ENCODE measurements at places on chromosomes 13 and 19. TPM values are rescaled to one million over a fixed set of nuclear protein-coding genes. Genes with fewer than 3 reads are reported as not detected.

SYCN gene
- total RNA-seq, result not detected

UBE2L5 gene
- not detected for total RNA-seq

CYP4F8 gene
- total RNA-seq, result not detected

ZNF556 gene
- total RNA-seq, result not detected

HSPB6 gene
- 713 TPM for total RNA-seq

KCNN1 gene
- not detected for total RNA-seq

POU2F2 gene
- 0.08 TPM for total RNA-seq

RANBP3 gene
- 41.4 TPM for total RNA-seq

DNA sequence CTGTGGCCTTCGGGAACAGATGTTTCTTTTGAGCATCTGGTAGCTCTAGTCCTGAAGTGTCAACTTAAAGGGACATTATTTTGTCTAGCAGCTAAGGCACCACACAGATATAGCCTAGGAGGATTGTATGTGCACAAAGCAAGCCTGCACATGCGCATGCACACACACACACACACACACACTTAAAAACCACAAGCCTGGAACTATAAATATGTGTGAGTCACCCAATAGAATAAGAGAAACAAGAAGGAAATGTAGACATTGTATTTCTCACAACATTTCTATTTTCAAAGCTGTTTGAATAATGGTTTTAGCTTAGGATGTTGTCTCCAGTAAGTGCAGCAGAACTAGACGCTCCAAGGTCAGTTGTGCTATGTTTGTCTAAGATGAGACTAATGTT lies 516.5 kb downstream of the SUCLA2 start:
- DNase-seq, result peak; percentile 60

- no peak for DNase-seq
These were observed 4.0 kb downstream of the POSTN start for GRCh38 chr13:37594550-37594949.

- DNase-seq, result peak; percentile 45
These were observed 43.1 kb downstream of the RFXAP start for GRCh38 chr13:36862002-36862685.

- DNase-seq, result peak; percentile 85
These were observed 11.6 kb upstream of the OR1M1 start for GRCh38 chr19:9075064-9075949.

DNA sequence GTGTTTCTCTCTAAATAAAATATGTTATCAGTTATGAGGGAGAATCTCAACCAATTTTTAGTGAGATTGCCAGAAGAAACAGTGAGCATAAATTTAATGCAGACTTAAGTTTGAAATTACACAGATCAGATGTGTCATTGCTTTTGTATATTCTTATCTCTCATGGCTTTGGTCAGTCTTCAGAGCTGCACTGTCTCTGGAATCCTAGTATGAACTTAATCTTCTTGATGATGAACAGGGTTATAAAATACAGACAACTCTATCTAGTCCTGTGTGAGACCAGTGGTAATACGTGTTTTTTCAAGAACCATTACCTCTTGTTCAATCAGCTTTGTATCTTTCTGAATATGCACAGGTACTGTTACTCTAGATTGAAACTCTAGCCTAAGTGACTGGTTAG lies 528.0 kb downstream of the DACH1 start:
- no peak for DNase-seq

DNA sequence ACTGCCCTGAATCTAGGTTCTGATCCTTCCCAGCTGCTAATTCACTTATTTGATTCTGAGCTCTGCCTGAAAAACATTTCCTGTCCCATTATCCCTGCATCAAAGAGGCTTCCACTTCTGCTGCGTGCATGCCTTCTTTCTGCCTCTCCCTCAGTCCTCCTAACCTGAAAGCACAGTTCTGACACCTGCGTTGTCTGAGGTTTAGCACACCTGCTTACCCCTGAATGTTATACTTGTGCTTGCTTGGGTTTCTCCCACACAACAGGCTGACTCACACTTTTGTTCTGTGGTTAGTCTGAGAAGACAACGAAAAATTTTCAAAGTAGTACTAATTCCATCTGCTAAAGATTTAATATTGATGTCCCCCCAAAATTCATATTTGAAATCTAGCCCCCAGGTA lies 3.1 kb upstream of the SOHLH2 start:
- DNase-seq, result no peak

GRCh38 chr13:42474954-42475353 lies 99.0 kb upstream of the TNFSF11 start:
- peak; percentile 39 for DNase-seq

- no peak for DNase-seq
These were observed 47.5 kb downstream of the CDADC1 start for GRCh38 chr13:49295244-49295643.

DNA sequence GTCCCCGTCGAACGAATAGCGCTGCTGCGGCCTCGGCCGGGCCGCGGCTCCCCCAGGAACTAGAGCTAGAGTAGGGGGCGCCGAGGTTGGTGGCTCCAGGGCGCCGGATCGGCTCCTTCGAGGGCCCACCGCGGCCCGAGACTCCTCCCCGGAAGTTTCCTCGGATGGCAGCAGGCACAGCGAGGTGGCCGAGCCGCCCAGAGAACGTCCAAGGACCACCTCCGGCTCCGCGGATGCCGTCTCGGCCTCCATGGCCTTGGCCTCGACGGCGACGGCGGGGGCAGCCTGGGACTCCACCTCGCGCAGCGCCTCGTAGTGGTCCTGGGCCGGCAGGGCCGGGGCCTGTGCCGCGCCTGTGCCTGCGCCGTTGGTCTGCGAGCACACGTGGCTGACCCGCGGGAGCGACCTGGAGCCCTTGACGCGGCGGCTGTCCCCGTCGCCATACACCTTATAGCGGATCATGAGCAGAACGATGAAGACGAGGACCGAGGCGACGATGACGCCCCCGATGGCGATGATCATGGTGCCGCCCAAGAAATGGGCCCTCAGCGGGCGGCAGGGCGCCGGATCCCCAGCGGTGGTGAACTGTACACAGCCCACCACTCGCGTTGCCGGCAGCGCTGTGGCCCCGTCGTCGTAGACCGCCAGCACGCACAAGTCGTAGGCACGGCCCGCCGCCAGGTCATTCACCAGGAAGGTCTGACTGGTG lies 11.8 kb downstream of the IFNL1 start:
- no peak for DNase-seq

DNA sequence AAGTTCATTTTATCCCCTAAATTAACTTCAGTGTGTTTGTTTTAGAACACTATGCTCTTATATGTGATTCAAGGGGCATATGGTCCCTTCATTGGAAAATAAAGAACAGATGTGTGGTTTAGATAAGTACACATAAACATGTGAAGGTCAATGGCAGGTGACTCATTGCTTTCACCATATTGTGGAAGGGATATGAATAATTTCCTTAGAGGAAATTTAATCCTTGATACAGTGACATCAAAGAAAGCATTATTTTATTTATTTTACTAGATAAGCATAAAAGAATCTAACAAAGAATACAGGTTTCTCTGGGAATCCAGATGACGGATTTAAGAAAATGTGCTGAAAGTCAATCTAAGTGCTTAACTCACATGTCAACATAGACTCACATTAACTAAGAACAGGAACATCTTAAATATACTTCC lies 373.5 kb downstream of the KCTD12 start:
- peak; percentile 95 for DNase-seq

DNA sequence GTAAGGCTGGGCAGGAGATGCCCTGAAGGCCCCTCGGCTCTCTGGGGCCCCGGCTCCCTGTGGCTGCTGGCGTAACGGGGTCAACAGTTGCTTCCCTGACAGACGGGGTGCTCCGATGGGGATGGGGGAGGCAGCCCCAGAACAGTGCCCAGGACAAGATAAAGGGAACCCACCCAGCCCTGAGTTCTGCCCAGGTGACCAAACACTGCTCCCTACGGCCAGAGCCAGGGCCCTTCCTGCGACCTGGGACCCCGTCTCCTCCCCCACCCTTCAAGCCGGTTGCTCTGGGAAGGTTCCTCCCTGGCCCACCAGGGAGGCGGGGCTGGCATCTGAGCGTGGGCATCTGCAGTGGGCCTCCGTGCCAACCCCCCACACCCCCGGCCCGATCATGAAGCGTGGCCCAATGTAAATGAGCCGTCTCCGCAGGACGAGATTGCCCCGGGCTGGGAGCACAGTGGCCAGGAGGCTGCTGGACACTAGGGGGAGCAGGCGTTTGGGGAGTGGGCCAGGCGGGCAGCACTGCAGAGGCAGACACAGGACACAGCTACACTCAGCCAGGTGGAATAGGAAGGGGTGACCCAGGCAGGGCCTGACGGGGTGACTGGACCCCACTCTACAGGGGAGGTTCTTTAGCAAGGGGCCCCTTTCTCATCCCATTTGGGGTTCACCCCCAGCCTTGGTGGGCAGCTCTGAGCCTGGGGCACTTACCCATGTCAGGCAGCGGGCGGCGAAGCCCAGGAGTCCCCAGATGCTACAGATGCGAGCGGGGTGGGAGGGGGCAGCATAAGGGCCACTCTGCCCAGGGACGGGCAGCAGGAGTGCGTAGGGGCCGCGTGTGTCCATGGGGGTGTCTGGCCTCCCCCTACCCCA lies 1.2 kb upstream of the NKPD1 start:
- peak; percentile 26 for DNase-seq

DNA sequence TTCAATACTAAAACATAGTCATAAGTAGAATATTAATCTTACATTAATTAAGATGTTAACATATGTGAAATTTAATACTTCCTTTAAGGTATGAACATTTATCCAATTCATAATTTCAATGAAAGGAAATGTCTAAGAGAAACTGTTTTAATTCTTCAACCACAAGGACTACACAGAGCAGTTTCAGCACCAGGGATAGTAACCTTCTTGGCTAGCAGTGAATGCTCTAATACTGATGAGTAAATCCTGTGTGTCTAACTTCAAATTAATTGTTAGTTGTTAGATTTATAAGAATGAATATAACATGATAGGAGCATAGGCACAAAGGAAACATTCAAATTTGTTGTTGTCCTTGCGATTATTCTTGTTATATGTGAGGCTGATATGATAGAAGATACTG lies 15.6 kb upstream of the NBEA start:
- peak; percentile 47 for DNase-seq

- no peak for DNase-seq
These were observed 32.2 kb upstream of the TEX29 start for GRCh38 chr13:111288276-111288675.

DNA sequence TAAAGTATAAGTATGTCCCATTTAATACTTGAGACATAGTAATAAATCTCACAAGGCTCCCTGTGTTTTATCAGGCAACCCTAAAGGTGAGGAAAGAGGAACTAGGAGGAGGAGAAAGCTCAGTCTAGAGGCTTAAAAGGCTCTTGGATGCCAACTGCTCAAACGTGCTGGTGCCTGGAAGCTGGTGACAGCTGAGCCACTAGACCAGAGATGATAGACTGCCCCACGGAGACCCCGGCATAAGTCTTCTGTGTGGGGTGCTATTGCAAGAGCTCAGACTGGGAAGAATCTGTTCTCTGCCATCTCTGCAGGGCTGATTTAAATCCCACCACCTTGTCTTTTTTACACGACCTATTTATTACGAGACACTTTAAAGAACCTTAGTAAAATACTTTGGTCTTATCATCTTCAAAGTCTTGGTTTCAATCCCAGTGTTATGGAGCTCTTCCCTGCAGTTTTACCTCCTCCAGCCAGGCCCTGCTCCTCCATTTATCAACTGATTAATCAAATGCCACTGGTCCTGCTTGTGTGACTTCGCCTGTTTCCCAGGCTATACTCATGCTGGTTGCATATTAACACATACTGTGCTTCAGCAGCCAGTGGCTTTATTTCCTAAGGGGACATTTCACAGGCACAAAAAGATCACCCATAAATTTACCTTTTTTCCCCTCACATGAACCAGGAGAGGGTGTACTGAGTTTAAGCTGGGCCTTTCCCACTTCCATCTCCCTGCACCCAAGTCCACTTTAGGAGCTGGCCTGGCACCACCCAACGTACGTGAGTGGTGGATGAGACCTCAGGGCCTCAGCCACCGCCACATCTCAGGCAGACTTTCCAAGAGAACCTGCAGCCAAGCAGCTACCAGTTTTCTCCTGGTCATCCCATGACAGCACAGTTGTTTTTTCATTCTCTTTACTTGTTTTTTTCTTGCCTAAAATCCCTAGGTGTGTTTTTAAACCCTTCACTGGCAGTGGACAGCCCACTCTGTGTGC lies 7.8 kb upstream of the ATP12A start:
- no peak for DNase-seq

DNA sequence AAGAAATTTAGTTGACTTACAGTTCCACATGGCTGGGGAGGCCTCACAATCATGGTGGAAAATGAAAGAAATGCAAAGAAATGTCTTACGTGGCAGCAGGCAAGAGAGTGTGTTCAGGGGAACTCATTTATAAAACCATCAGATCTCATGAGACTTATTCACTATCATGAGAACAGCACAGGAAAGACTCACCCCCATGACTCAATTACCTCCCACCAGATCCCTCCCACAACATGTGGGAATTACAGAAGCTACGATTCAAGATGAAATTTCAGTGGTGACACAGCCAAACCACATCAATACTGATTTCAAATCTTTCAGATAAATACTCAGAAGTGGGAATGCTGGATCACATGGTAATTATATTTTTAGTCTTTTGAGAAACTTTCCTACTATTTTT lies 1357.9 kb downstream of the SLITRK5 start:
- no peak for DNase-seq

DNA sequence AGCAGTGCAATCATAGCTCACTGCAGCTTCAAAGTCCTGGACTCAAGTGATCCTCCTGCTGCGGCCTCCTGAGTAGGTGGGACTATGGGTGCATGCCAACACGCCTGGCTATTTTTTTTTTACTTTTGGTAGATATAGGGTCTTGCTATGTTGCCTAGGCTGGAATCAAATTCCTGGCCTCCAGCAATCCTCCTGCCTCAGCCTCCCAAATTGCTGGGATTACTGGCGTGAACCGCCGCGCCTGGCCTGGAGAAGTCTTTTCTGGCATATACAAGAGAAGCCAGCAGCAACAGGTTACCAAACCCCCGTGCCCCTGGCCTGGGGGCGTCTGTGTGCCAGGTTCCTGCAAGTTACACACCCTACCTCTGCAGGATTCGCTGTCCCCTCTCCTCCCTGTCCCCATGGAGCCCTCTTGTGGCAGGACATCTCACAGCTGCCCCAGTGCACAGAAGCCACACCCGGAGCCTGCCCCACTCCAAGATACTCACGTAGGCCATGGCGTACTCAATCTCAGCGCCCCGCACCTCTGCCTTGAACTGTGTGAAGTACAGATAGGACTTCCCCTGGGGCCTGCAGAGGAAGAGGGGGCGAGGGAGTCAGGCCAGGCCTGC lies 9.9 kb downstream of the MYDGF start:
- no peak for DNase-seq

GRCh38 chr19:31988256-31988655 lies 357.2 kb upstream of the ZNF507 start:
- DNase-seq, result no peak

GRCh38 chr13:100875392-100876043 lies 200.9 kb upstream of the TMTC4 start:
- DNase-seq, result peak; percentile 97

DNA sequence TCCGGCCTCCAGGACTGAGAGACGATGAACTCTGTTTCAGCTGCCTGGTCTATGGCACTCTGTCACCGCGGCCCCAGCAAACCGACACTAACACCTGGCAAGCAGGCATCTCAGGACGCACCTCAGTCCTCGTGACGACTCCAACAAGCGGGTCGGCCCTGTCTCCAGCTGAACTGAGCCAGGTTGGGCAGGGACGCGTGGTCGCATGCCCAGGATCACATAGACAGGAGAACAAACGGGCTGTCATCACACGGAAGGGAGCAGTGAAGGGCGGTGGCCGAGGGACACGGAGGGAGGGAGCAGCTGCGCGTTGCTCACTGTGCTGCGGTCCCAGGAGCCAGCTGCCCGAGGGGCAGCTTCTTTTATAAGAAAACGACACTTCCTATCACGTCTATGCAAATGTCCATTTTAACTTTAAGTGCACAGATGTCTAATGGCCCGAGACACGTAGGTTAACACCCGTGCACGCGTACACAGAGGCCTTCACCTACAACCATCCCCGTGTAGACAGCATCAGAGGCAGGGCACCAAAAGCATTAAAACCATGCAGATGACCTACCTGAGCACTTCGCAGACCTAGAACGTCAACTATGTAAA lies 8.9 kb downstream of the SGTA start:
- no peak for DNase-seq

Data from fibroblast of the aortic adventitia (primary cell).